ENCODE measurements at places on chromosomes 5 and 9. TPM values are rescaled to one million over a fixed set of nuclear protein-coding genes. Genes with fewer than 3 reads are reported as not detected.
A peak's percentile ranks its signal among the peaks of the same experiment; 100 is the strongest.

The GMCL2 gene
- not detected for total RNA-seq

The CDKN2A gene
- total RNA-seq, result 1.0 TPM

The FAM200C gene
- 3.8 TPM for total RNA-seq

DNA sequence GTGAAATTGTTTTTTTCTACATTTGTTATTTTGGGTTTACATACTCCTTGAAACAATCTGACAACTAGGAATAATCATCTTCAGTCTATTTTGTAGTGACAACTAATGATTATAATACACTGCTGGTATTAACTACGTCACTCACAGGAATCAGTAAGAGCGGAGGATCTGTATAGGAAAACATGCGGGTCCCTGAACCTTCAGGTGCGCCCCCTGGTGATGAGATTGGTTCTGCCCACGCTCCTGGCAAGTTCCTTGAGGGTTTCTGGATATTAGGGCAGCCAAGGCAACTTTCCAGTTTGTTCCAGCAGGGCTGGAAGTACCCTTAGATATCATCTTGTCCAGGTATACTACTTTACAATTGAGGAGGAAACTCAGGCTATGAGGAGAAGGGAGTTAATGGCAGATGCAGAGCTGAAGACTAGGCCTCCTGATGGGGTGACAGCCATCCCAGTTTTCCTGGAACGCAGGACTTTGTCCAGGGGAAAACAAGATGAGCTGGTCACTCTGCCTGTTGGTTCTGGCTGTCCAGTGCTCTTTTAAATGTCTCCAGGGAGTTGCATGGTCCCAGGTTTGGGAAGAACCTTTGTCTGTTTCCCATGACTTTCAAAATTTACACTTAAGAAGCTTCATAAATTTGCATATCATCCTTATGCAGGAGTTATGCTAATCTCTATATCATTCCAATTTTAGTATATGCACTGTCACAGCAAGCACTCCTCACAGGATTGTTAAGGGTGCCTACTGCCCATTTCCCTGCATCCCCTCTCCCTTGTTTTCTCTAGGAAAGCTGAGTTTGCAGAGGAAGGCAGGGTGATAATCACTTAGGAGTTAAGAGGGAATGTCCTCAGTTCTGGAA is 14.9 kb upstream of the WNT8A start:
- DNase-seq, result peak; percentile 93

- no peak for DNase-seq
These were observed 329.2 kb downstream of the TMEM167A start for GRCh38 chr5:82747986-82748385.

GRCh38 chr9:79572032-79572607 is 355 bp downstream of the TLE4 start:
- no peak for DNase-seq

DNA sequence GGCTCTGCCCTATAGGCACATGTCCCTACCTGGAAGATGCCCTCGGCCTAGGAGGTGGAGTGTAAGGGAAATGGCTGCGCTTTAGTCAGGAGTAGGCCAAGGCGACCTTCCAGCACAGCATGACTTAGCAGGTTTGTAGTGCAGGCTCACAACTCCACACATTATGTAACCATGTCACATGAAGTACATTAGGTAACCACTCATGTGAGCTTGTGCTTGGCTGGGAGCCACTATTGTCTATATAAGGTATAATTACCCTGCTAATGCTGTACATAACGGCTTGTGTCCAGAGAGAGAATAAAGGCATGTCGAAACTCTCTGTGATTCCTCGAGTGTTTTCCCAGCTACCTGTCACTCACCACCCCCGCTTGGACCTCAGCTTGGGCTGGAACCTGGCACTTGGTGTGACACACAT is 74.9 kb downstream of the CAMK4 start:
- peak; percentile 25 for DNase-seq

- DNase-seq, result no peak
These were observed 46.3 kb upstream of the GLIS3 start for GRCh38 chr9:4346131-4346530.

- DNase-seq, result no peak
These were observed 62.8 kb upstream of the TLX3 start for GRCh38 chr5:171246231-171246630.

DNA sequence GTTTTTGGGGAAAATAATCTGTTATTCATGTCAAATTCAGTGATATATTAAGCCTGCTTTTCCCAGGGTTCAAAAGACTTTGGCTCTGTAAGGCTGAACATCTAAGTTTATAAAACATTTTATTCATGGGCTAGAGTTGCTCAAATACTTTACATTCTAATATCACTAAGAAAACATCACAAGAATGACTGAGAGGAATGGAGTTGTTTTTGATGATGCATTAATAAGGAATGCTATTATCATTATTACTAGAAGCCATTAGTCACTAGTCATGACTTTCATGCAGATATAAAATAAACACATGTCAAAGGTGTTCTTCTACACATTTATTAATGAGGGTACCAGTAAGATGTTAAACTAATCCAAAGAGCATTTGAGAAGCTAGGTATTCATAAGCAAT is 185.5 kb upstream of the KCNN2 start:
- DNase-seq, result peak; percentile 41

GRCh38 chr9:91817493-91818224 is 132.4 kb downstream of the ROR2 start:
- peak; percentile 10 for DNase-seq

Data from dermis blood vessel endothelial cell (primary cell).